ENCODE measurements at places on chromosomes 1 and 21.

GRCh38 chr1:198913667-198914066 lies 274.8 kb downstream of the PTPRC start:
- peak; percentile 79 for DNase-seq

DNA sequence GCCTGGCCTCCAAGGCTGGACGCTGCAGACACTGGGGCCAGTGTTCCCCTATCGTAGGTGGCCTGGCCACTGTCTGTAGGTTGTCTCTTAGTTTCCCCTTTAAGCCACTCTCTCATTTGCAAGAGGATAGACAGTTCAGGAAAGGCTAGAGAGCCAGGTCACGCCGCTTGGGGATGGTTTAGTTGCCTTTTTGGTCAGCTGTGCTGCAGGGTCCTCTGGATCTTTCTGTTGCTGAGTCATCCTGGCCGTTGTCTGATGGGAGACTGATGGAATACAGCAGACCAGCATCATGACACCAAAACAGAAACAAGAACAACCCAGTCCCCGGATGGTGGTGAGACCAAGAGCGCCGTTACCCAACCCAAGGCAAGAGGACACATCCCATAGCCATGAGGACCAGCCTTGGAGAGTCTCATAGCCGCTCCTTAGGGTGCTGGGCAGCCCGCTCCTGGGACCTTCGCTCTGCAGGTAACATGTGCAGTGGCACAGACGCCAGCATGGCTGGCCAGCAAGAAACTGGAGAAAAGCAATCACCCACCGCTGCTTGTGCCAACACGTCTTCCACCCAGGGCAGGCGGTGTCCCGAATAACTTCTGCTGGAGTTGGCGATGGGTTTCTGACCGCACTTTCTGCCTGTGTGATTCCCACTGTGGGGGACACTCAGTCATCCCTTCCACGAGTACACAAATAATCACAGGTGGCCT lies 79.1 kb upstream of the COL6A1 start:
- no peak for DNase-seq

- DNase-seq, result no peak
Measured at GRCh38 chr1:221644145-221644448, 97.8 kb downstream of the DUSP10 start.

- DNase-seq, result no peak
Measured at GRCh38 chr1:88680911-88681622, 3.0 kb upstream of the PKN2 start.

DNA sequence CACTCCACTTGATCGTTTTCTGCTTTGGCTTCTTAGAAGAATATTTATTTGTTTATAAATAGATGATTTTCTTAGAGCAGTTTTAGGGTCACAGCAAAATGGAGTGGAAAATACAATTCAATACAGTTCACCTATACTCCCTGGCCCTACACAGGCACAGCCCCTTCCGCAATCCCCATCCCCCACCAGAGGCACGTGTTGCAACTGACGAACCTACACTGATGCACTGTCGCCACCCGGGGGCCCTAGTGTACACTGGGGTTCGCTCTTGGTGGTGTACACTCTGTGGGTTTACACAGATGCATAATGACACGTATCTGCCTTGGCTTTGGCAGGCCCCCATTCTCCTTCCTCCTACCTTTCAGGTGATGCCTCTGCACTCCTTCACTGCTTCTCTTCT lies 8.0 kb downstream of the ECHDC2 start:
- DNase-seq, result no peak

- DNase-seq, result peak; percentile 37
Measured at GRCh38 chr1:245232931-245233330, 78.1 kb downstream of the KIF26B start.

DNA sequence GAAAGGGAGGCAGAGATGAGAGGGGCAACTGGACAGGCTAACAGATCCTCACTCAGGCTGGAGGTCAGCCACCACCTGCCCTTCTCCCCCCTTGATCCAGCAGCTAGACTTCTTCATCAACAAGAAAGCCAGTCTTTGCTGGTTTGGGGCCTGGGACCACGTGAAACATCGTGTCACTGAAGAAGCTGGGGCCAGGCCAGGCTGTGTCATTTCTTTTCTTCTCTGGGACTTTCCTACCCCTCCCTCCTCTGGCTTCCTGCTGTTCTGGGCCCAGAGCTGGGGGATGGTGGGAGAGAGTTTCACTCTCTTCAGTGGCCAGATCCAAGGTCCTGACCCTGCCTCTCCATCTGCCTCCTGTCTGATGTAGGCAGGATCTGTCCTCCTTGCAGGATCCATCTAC lies 18.1 kb upstream of the SLC26A9 start:
- DNase-seq, result peak; percentile 14

DNA sequence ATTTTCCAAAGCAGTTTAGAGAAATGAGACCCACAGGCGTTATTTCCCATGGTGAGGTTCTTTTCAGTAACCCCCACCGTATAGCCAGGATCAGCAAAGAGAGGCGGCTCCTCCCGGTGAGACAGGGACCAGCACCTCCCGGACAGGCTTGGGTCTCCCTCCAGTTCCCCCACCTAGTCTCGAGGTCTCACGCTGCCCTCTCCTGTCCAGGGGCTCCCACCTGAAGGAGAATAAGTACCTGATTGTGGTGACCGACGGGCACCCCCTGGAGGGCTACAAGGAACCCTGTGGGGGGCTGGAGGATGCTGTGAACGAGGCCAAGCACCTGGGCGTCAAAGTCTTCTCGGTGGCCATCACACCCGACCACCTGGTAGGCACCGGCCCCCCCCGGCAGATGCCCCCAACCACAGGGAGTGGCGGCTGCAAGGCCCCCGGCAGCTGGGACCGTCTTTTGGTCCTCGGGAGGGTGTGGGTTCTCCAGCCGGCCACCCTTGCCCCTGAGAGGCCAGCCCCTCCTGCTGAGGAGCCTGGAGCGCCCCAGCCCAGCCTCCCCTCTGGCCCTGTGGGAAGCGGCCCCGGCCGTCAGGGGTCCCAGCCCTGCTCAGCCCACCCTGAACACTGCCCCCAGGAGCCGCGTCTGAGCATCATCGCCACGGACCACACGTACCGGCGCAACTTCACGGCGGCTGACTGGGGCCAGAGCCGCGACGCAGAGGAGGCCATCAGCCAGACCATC lies 4.9 kb downstream of the COL6A1 start:
- no peak for DNase-seq

DNA sequence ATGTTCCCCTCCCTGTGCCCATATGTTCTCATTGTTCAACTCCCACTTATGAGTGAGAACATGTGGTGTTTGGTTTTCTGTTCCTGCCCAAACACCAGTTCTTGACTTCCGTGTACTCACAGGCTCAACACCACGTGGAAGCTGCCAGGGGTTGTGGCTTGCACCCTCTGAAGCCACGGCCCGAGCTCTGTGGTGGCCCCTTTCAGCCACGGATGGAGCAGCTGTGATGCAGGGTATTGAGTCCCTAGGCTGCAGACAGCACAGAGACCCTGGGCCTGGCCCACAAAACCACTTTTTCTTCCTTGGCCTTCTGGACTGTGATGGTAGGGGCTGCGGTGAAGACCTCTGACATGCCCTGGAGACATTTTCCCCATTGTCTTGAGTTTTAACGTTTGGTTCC lies 111.6 kb downstream of the SYT14 start:
- no peak for DNase-seq

GRCh38 chr1:150365941-150366340 lies 2.0 kb downstream of the RPRD2 start:
- peak; percentile 17 for DNase-seq
